ENCODE measurements at places on chromosomes 2 and 18.

- ATAC-seq: no peak
Measured at GRCh38 chr2:57570961-57571360, 475.6 kb upstream of the VRK2 start.

DNA sequence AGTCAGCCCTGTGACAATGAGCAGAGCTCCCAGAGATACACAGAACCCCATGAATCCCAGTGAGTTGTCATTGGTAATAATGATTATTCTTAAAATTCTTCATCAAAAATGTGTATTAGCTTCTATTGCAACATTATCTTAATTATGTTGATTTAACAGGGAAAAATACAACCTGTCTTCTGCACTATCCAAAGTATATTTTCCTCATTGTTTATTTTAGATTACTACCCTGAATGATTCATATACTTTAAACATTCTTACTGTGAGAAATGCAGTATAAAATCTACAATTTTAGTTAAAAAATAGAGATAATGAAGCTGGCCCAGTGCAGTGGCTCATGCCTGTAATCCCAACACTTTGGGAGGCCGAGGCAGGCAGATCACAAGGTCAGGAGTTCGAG lies 125.2 kb upstream of the LYPD1 start:
- no peak for ATAC-seq

DNA sequence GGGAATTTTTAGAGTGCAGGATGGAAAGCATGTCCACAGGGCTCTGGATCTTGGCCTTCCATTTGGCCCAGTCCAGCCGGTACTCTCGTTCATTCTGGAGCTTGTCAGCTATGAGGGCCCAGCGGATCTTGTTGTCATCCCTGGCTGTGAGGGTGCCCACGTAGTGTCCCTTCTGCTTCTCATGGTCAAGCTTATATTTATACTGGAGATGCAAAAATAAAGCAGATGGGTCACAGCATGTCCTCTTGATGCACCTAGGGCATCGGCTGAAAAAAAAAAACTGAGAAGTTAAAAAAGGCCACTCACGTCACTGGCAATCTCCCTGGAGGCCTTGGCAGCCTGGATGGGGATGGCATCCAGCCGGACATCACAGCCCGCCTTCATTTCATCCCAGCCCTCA lies 160.5 kb downstream of the RIF1 start:
- no peak for ATAC-seq

DNA sequence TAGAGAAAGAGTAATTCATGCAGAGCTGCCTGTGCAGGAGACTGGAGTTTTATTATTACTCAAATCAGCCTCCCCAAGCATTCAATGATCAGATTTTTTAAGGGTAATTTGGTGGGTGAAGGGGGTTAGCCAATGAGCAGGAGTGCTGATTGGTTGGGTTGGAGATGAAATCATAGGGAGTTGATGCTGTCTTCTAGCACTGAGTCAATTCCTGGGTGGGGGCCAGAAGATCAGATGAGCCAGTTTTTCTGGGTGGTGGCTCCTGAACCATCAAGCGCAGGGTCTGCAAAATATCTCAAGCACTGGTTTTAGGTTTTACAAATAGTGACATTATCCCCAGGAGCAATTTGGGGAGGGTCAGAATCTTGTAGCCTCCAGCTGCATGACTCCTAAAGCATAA lies 312.8 kb upstream of the THSD7B start:
- ATAC-seq: no peak

DNA sequence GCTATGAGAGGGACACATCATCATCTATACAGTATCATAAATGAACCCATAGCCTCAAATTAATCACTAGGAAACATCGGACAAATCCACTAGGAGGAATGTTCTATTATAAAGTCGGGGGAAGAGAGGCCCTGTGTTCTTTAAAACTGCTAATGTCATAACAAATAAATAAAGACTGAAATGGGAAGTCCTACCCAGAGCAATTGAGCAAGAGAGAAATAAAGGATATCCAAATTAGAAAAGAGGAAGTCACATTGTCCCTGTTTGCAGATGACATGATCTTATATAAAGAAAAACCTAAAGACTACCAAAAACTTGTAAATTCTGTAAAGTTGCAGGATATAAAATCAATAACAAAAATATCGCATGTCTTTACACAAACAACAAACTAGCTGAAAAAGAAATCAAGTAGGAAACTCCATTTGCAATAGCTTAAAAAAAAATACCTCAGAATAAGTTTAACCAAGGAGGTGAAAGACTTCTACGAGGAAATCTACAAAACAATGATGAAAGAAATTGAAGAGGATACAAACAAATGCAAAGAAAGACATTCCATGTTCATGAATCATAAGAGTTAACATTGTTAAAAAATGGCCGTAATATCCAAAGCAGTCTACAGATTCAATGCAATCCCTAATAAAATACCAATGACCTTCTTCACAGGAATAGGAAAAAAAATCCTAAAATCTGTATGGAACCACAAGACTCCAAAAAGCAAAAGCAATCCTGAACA lies 30.6 kb downstream of the RTN4 start:
- no peak for ATAC-seq

DNA sequence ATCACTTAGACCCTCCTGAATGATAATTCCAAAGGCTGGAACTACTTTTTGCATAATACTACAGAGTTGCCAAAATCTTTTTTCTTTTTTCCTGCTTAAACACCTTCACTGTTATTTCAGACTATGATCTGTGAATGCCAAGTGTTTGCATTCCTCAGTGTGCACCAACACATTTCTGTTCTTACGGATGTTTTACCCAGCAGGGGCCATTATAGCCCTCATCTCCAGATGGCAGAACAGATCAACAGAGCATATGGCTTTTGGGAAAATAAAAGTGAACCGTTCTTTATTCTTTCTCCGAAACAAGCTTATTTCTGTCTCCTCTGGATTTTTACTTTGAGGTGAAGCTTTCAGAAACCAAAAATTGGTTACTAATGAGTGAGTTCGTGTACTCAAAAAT lies 1226.6 kb upstream of the FAM98A start:
- no peak for ATAC-seq

DNA sequence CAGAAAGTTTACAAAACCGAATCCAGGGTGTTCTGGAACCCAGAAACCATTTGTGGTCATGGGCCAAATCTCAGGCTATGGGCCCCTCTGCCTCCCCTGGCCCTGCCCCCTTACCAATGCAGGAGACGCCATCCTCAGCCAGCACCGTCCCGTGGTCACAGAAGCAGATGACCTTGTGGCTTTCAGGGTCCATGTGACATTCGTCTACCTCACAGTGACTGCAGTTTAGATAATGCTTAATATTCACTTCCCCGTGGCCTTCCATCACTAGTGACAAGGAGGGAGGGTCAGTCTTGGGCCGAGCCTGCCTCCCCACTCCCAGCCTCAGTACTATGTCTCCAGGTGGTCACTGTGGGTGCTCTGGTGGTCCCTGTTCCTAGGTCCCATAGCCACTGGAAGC lies 111.6 kb downstream of the CLIP4 start:
- no peak for ATAC-seq

- ATAC-seq: no peak
Measured at GRCh38 chr2:194346193-194346592, 1310.8 kb upstream of the SLC39A10 start.

- ATAC-seq: no peak
Measured at GRCh38 chr2:160324161-160324800, 124.2 kb upstream of the ITGB6 start.

DNA sequence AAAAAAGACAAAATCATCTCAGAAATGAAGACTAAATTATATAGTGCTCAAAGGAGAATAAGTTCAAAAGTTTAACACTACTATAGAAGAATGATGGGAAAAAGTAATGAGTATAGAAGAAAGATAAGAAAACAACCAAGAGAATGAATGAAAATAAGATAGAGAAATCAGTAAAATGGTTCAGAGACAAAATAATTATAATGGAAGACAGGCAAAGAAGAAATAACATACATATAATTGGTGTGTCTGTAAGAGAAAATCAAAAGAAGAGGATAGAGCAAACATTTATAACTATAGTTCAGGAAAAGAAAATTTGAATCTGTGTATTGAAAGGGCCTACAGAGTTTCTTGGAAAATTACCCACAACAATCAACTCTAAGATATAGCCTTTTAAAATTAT lies 43.5 kb downstream of the DNAH6 start:
- no peak for ATAC-seq

DNA sequence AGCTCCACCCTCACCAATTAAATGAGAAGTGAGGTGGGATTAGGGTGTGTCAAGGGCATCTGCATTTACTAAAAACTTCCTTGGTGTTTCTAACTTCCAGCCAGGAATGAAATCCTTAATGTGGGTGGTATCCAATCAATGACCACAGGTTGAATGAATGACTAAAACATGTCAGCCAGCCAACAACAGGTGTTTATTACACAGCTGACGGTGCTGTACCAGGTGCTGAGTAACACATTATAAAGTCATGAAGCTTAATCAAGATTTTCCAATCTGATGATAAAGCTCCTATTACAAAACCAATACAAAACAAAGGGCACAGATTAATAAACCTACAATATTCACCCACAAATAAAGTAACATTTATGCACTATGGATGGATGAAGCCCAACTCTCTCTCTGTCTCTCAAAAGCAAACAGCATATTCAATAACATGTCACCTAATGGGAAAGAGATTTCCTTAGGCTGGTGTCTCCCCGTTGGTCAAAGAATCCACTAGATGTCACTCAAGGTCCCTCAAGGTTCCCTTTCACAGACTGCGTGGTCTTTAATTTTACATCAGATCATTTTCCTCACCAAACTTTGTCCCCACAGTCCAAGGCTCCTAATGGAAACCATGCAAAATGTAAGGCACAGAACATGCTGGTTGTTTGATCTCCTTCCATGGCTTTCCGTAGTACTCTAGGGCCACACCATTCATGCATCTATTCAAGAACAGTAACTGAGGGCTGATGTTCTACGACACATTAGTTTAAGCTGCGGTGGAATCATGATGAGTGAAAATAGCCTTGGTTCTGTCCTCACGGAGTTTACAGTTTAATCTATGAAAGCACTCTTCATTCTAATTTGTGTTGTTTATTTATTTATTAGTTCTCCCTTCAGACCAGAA lies 6.4 kb upstream of the PTPN4 start:
- ATAC-seq: peak; percentile 62

- ATAC-seq: no peak
Measured at GRCh38 chr2:68108120-68108519, 45.3 kb upstream of the C1D start.

DNA sequence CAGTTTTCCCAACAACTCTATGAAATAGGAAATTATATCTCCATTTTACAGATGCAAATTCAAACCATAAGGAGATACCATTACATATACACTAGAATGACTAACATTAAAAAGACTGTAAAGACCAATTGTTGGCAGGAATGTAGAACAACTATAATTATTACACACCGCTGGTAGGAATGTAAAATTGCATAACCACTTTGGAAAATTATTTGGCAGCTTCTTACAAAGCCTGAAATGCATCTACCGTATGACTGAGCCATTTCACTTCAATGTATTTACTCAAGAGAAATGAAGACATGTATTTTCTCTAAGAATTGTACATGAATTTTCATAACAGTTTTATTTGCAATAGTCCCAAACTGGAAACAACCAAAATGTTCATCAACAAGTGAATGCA lies 189.1 kb upstream of the BCL2L11 start:
- no peak for ATAC-seq

DNA sequence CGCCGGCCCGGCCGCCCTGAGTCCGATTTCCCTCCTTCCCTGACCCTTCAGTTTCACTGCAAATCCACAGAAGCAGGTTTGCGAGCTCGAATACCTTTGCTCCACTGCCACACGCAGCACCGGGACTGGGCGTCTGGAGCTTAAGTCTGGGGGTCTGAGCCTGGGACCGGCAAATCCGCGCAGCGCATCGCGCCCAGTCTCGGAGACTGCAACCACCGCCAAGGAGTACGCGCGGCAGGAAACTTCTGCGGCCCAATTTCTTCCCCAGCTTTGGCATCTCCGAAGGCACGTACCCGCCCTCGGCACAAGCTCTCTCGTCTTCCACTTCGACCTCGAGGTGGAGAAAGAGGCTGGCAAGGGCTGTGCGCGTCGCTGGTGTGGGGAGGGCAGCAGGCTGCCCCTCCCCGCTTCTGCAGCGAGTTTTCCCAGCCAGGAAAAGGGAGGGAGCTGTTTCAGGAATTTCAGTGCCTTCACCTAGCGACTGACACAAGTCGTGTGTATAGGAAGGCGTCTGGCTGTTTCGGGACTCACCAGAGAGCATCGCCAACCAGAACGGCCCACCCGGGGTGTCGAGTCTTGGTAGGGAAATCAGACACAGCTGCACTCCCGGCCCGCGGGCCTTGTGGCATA lies 4.6 kb downstream of the SIX2 start:
- no peak for ATAC-seq

DNA sequence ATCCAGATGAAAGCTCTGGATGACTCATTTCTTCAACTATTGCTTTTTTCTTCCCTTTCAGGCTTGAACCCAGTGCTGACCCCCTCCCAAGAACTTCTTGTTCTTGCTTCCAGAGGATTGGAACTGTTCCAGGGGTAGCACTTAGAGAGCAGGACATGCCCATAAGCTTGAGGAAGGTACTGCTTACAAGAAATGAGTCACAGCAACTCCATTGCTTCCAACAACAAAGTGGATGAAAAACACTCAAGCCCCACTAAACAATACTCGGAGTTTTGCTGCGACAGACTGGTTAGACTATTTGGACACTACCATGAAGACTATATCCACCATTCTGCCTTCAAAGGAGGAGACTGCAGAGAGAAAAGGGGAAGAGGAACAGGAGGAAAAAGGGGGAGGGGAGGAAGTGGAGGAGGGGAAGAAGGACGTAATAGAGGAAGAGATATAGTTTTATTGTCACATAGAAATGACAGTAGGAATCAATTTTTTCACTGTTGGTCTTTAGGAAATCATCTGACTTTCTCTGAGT lies 1.6 kb upstream of the EPC2 start:
- no peak for ATAC-seq

DNA sequence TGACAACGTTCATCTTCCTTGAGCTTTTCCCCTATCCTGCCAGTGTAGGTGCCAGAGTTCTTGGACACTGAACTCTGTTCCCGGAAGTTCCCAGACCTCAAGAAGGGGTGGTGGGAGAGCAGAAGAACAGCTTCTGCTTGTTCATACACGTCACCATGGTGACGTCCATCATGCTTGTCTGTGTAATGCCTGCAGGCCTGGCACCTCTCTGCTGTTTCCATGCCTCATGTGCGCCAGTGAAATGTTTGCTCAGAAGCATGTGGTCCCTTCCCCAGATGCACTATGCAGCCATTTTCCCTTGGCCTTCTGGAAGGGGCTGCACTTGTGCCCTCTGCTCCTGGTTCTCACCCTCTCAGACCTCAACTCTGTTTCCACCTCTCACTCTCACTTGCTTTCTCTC lies 210.8 kb upstream of the NABP1 start:
- no peak for ATAC-seq

- ATAC-seq: no peak
Measured at GRCh38 chr2:213036836-213037235, 114.6 kb downstream of the IKZF2 start.

DNA sequence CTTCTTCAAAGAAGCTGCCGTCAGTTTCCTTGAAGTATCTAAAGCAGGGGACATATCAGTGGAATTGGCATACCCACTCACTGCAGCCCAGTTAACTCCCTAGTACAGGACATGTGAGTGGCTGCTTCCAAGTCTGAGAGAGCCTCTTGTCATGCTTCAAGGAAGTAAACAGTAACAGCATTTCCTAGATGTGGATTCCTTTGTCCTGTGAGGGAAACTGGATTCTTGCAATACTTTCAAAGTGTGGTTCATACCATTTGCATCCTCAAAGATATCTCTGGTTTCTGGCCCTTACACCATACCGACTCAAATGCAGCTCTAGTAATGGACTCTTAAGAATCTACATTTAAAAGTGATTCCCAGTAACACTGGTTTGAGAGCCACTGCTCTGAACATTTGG lies 87.2 kb downstream of the ESCO1 start:
- ATAC-seq: no peak

GRCh38 chr2:148875387-148876051 lies 492 bp downstream of the KIF5C start:
- ATAC-seq: peak; percentile 53

GRCh38 chr2:234863043-234863934 lies 88.5 kb upstream of the SH3BP4 start:
- ATAC-seq: no peak

All from stimulated activated memory B cell treated with anti-CD40 and anti-IgM and Interleukin-4, amounts not matched to agents 10 μg/mL and 1 μg/mL and 100 μg/mL, for 72 hours (primary cell).